ENCODE measurements at places on chromosomes 3 and 15.

- DNase-seq: no peak
These were observed 293.9 kb downstream of the TUSC7 start for GRCh38 chr3:117003501-117003900.

GRCh38 chr15:44489464-44489863 lies 47.5 kb upstream of the EIF3J start:
- no peak for DNase-seq

GRCh38 chr3:106860182-106860581 lies 517.1 kb upstream of the CCDC54 start:
- DNase-seq: no peak

DNA sequence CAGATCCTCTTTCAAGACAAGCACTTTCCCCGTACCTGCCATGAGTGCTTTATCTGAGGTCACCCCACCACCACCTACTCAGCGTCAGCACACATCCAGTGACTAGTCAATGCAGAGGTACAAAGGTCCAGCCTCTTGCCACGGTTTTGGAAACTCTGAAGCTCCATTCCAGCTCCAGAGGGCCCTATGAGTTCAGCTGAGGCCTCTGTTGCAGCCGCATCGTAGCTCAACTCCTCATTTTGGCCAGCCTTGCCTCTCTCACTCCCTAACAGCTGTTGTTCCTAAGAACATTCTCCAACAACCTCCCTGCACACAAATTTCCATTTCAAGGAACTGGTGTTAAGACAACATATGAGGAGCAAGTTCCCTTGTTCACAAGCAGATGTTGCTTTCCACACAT lies 405.1 kb upstream of the PROK2 start:
- DNase-seq: no peak

- DNase-seq: peak; percentile 68
These were observed 24.6 kb downstream of the EBLN2 start for GRCh38 chr3:73086071-73086494.

DNA sequence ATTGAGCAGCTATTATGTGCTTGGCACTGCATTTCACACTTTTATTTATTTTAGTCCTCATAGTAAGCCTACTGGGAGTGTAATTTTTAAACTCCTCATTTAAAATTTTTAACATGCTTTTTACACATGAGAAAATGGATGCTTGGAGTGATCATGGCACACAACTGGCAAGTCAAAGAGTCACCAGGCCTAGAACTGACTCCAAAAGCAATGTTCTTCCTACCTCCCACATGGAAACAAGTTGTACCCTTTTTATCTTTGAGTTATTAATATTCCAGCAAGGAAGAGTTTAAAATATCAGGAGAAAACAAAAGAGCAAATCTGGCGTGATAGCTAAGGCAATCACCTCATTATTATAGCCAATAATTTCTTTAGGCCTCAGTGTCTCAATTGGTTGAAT lies 100.6 kb downstream of the MEIS2 start:
- no peak for DNase-seq

GRCh38 chr3:159030886-159031679 lies 229.2 kb downstream of the MFSD1 start:
- DNase-seq: no peak

GRCh38 chr3:113436809-113437208 lies 4.5 kb downstream of the CFAP44 start:
- DNase-seq: no peak

GRCh38 chr3:173826901-173827609 lies 429.5 kb downstream of the NLGN1 start:
- DNase-seq: no peak

DNA sequence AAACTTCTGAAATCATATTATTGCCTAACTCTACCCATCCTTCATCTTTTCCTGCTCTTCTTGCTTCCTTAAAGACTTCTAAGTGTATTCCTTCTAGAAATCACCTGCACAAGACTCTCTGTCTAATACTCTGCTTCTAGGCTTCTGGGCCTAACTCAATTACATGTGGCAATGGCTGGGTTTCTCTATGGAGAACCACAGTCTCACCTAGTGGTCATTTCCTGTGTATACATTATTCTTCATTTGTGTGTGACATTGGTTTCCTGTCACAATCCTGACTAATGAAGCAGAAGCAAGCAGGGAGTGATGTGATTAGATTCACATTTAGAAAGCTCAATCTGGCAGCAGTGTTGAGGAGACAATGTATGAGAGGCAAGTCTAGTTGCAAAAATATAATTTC lies 16.9 kb upstream of the CLDN1 start:
- no peak for DNase-seq

- DNase-seq: no peak
These were observed 119.4 kb downstream of the ADAMTS17 start for GRCh38 chr15:100222349-100222715.

- peak; percentile 45 for DNase-seq
These were observed 132.9 kb downstream of the TPRG1 start for GRCh38 chr3:189304465-189305351.

GRCh38 chr3:128605091-128606046 lies 45.2 kb downstream of the RPN1 start:
- no peak for DNase-seq

GRCh38 chr3:36393563-36393962 lies 13.3 kb downstream of the STAC start:
- DNase-seq: no peak

GRCh38 chr15:57654153-57654852 lies 52.2 kb upstream of the POLR2M start:
- no peak for DNase-seq

GRCh38 chr3:52339612-52340011 lies 23.5 kb downstream of the DNAH1 start:
- DNase-seq: no peak

DNA sequence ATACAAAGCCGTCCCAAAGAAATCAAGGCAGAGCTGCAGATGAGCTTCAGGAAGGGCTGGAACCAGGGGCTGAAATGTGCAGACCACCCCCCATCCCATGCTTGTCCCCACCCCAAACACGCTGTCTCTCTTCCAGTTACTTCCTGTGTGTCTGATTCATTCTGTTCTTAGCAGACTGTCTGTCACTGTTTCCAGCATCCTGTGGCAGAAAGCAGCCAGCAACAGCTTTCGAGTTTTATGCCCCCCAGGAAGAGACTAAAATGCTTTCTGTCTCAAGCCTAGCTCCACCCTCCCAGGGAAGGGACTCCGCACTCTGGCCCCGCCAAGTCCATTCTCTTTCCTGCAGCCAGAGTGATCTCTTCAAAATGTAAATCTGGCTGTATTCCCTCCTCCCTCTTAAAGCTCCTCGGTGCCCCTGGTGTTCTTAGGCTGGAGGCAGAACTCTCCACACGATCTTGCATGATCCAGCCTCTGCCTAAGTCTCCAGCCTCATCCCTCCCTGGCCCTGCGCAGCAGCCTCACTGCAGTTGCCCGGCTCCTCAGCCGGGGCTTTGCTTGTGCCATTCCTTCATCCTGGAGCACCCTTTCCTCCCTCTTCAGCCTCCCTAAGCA lies 41.5 kb downstream of the HRH1 start:
- no peak for DNase-seq

DNA sequence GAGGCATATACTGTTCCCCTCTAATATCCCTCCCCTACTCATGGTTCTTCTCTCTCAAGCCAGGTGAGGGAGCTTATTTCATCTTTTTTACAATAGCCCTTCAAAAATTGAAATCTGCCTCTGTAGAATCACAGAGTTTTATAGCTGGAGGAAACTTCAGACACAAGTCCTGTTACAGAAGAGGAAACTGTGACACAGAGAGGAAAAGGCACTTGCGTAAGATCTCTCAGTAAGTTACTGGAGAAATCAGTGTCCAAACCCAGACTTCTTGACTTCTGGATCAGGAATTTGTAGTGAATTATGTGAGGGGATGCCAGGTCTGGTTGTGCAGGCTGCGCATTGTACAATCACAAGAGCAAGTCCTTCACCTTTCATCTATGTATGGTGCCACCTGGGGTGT lies 4.6 kb downstream of the FGD5 start:
- DNase-seq: no peak

GRCh38 chr15:71811752-71812735 lies 1.7 kb downstream of the NR2E3 start:
- no peak for DNase-seq

GRCh38 chr15:27699699-27700098 lies 399.4 kb downstream of the OCA2 start:
- DNase-seq: no peak

- peak; percentile 77 for DNase-seq
These were observed 42.7 kb upstream of the PRICKLE2 start for GRCh38 chr3:64267721-64268604.

GRCh38 chr3:170259907-170260306 lies 37.7 kb downstream of the PRKCI start:
- DNase-seq: no peak

GRCh38 chr3:36895496-36896409 lies 49.1 kb downstream of the TRANK1 start:
- no peak for DNase-seq

All from H1 (cell line).